ENCODE measurements at places on chromosomes 12 and 14. TPM values are rescaled to one million over a fixed set of nuclear protein-coding genes. Genes with fewer than 3 reads are reported as not detected.

The LMO3 gene
- total RNA-seq: 22.5 TPM

The NRL gene
- total RNA-seq: 4.8 TPM

- no peaks in the 10 kb centered on the region for H3K36me3 ChIP-seq
- no peak overlapping the region for H3K4me3 ChIP-seq
- no peak overlapping the region for H3K27ac ChIP-seq
Measured at GRCh38 chr14:27587103-27587502, 989.3 kb upstream of the NOVA1 start.

DNA sequence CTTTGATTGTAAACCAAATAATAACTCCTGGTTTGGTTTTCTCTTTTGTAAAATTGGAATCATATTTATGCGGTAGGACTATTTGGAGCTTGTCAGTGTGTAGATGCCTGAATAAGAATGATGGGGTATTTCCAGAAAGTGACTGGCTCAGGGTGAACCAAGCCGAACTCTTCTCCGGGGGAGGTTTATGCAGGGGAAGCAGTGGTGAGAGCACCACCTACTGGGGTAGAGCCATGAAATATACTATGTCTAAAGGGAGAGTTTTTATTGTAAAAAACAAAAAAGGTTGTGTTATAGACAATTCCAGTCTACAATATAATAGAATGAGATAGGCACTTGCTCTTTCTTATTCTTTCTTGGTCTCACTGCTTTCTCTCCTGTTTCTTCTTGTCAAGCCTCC lies 222.9 kb upstream of the SLC16A7 start:
- no peak overlapping the region for H3K4me3 ChIP-seq
- H3K27ac ChIP-seq: no peak overlapping the region
- peak; percentile 28 for DNase-seq
- no peaks in the 10 kb centered on the region for H3K27me3 ChIP-seq
- no peaks in the 10 kb centered on the region for H3K36me3 ChIP-seq
- H3K4me1 ChIP-seq: no peaks in the 10 kb centered on the region

DNA sequence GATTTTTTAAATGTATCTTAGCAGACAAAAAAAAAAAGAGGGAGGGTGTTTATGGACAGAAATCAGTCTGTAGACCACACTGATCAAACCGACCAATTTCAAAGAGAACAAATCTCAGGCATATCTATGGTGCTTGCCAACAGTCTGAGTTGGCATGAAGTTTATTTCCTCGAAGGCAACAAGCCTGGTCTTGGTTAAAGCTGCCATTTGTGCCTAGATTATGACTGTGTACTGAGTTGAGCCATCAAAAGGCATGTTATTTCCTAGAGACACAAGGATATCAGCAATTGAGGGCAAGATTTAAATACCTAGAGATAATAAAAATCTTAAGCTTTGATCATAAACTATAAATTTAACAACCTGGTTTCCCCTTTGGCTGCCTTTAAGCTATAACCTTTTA lies 119.2 kb downstream of the SLC2A13 start:
- DNase-seq: no peak
- H3K27ac ChIP-seq: no peak overlapping the region
- no peaks in the 10 kb centered on the region for H3K4me1 ChIP-seq
- H3K4me3 ChIP-seq: no peak overlapping the region

DNA sequence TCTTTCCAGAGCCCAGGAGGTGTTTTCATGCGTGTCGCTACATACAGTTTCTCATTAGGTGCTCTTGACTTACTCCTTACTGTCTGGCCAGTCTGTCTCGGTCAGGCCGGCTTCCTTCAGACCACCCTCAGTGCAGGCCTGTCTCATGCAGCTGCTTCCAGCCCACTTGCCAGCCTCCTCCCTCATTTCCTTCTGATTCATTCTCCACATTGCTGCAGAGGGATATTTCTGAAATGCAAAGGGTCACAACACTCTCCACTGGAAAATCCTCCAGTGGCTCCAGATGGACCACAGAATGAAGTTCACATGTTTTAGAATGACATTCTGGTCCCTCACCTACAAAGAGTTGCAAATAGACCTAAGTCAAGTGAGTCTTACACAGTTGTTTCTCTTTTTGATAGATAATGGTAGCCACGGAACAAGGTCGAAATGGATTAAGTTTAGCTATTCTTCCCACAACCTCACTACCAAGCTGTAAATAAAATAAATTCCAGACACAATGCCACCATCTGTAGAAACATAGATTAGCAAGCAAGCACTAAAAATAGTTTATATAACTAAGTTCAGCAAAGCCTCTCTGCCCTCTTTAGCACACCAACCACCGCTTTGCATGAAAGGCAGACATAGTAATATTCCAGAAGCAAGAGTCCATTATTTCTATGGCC lies 146.9 kb downstream of the ESR2 start:
- H3K4me1 ChIP-seq: no peaks in the 10 kb centered on the region
- DNase-seq: no peak
- H3K4me3 ChIP-seq: no peak overlapping the region
- H3K27me3 ChIP-seq: no peaks in the 10 kb centered on the region
- H3K27ac ChIP-seq: no peak overlapping the region
- no peaks in the 10 kb centered on the region for H3K36me3 ChIP-seq

All from hepatocyte (in vitro differentiated cells).